Activated CD4-positive, alpha-beta T cell treated with anti-CD3 and anti-CD28 coated beads, Interleukin-2, Interleukin-6, amounts not matched to agents 100 ng/mL and 50 ng/mL, durations not matched to agents 16 hours and 8 hours (primary cell): ENCODE measurements at places on chromosomes 2 and 18.
A peak's percentile ranks its signal among the peaks of the same experiment; 100 is the strongest.

DNA sequence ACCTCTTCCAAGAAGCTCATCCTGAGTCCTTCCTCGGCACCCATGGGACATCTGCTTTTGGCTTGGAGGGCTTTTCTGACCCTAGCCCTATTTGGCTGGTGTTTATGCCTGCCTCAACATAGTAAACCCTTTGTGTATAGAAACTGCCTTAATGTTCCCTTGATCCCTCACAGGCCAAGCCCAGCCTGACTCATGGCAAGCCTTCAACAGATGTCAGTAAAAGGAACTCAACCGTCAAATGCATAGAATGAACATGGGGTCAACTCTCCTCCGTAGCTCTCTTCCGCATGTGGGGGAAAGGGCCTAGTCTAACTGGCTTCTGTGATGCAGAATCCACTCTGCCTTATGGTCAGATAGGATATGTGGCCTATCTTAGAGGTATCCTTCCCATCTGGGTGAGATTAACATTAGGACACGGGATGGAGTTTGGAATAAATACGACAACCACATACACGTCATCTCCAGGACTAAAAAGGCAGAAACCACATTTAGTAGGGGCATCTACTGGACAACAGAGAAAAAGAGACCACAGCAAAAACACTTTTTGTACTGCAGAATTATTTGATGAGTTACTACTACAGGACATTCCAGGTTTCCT is 2.5 kb upstream of the NPAS2 start:
- DNase-seq = no peak

DNA sequence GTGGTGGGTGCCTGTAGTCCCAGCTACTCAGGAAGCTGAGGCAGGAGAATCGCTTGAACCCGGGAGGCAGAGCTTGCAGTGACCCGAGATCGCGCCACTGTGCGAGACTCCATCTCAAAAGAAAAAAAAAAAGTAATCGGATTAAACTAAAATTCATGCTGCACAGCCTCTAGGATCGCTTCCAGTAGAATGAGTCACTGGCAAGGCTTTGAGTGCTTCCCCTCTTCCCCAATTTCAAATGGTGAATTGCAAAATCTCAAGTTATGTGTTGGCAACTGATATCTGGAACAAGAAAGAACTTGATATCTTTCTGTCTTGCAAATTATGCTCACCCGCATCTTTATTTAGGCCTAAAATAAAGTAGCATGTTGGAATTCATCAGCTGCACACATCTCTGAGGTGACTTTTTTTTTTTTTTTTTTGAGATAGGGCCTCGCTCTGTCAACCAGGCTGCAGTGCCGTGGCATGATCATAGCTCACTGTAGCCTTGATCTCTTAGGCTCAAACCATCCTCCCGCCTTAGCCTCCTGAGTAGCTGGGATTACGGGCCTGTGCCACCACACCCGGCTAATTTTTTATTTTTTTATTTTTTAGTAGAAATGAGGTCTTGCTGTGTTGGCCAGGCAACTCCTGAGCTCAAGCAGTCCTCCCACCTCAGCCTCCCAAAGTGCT is 12.7 kb downstream of the TTC39C start:
- no peak for DNase-seq

DNA sequence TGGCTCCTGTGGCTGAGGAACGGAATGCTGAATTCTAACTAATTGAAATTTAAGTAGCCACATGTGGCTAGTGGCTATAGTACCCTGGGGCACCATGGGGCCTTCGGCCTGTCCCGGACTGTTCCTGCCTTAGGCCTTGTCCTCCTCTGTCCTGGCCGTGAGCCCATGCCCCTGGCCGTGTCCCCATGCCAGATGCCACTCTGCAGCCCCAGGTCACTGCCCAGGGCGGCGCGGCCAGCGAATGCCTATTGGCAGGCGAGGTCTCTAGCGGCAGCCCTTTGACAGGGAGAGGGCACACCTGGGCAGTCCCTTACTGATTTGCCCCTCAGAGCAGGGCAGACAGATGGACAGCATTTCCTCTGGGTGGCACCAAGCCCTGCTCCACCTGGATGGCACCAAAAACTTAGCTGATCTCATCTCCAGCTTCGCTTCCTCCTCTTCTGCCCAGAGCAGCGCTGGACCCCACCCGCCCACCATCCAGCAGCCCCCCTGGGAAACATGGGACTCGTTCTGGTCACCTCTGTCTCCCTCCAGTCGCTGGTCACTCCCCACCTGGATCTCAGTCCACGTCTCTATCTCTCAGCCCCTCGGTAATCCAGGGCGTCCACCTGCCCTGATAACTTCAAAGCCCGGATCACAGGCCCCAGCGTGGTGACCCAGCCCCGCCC is 1.1 kb upstream of the DGKD start:
- DNase-seq = no peak

GRCh38 chr2:19127616-19128015 is 230.8 kb downstream of the OSR1 start:
- DNase-seq = no peak

GRCh38 chr2:209830722-209831465 is 59.3 kb downstream of the UNC80 start:
- DNase-seq = no peak

- no peak for DNase-seq
Measured at GRCh38 chr2:216538538-216538937, 39.9 kb downstream of the RPL37A start.

GRCh38 chr2:19806131-19806530 is 95.7 kb downstream of the TTC32 start:
- no peak for DNase-seq

DNA sequence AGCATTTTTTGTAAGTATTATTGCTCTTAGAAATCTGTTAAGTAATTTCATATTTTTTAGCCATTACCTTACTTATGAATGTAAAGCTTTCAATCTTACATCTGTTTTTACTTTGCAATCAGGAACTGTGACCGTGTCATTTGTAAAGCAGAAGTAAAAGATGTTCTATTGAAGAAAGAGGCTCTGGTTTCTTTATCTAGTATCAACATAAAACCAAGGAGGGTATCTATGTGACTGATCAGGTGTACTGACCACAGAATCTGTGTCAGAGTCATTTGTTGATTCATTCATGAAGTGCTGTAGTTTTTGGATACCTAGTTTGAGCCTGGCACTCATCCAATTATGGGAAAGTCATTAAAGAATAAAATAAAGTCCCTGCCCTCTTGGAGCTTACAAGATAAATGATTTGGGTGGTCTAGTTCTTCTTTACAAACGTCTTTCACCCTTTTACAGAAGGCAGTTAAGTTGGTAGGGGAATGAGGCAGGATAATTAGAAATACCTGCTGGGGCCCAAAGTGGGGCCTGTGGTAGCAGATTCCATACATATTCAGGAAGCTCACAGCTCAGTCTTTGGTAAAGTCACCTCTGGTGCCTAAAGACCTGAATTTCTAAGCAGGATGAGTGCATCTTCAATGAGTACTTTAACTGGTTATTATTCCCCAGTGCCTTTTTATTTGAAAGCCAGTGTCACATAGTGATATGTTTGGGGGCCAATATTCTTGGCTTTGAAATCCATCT is 260.6 kb upstream of the NT5C1B start:
- peak; percentile 3 for DNase-seq

DNA sequence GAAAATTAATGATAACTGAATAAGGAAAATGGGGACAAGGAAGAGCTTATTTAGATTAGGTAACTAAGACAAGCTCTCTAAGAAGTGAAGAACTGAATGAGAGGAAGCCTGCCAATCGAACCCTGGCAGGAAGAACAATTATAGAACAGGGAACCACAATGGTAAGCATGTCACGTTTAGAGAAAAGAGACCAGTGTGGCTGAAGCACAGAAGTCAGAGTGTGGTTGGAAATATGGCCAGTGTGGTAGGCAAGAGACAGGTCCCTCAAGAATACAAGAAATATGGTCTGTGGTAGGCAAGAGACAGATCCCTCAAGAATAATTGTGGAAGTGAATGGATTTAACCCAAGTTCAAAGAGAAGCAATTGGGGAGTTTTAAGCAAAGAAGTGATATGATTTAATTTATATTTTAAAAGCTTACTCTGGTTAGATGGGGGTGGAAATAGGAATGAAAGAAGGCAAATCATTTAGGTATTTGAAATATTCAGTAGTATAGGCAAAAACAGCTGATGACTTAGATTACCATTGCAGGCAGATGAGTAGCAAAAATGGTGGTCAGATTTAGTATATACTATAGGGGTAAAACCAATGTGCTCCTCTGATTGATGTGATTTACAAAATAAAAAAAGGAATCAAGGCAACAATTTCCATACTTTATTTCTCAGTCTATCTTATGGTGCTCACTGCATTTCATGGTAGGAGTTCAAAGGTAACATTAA is 38.8 kb upstream of the ERMN start:
- no peak for DNase-seq

- no peak for DNase-seq
Measured at GRCh38 chr2:23687214-23687613, 239.7 kb downstream of the ATAD2B start.

DNA sequence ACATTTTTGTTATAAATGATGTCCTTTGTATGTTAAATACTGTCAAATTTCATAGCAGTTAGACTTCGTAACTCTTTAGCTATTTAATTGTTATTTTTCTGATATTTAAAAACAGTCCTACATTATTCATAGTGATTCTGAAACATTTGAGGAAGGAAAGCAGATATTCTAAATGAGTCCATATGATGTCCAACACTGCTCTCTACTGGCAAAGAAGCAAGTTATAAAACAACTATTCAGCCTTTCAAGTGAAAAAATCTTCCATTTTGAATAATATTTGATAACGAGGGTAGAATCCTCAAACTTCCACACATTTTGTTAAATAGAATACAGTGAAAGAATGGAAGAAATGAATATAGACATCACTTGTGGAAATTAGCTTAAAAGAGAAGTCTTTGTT is 220.8 kb downstream of the GULP1 start:
- peak; percentile 3 for DNase-seq

DNA sequence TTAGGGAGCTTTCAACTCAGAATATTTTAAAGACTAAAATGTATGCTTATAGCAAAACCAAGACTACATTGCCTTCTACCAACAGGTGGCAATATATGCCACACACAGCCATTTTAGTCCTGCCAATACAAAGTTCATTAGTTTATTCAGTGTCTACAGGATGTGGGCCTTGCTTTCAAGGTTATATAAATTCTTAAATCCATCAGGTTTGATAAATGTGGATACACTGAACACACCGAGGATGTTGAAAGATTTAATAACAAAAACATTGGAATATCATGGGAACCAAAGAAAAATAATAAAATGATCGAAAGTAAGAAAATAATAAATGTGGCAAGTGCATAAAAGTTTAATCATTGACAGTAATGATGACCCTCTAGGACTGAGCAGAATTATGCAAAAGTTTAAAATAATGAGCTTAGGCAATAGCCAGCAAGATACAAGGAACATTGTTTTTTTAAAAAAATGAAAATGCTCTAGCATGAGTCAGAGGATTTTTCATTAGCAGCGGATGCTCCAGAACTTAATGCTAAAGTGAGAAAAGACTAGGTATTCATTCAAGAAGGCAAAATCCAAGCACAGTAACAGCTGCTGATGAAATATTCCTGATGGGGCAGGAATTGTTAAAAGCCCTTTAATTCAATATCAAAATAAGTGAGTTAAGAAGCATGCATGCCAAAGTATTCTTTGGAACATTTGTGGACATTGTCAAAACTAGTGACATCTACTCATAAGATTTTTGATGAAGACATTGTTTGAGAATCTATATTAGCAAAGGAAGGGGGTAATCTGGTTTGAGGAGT is 14.2 kb downstream of the SCN9A start:
- peak; percentile 7 for DNase-seq

DNA sequence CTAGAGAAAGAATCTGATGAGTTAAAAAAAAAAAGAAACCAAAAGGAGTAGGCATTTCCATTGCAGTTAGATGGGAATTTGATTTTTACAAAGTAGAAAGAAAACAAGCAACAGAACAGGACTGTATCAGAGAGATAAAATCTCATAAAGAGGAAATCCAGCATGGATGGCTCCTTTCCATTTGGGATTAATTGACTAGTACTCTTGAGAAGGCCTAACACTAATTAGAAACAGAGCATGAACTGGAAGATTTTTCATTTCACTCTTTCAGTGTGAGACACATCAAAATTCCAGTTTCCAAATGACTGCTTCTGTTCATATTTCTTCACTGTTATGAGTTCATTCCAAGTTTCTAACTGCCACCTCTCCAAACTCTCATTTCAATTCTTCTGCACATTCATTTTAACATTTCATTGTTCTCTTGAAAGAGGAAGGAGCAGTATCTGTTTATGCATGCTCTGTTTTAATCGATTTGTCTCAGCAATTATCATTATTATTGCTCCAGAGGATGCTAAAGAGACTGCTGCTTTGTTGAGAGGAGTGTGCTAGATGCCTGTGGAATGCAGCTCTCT is 108.8 kb upstream of the PIEZO2 start:
- peak; percentile 4 for DNase-seq

DNA sequence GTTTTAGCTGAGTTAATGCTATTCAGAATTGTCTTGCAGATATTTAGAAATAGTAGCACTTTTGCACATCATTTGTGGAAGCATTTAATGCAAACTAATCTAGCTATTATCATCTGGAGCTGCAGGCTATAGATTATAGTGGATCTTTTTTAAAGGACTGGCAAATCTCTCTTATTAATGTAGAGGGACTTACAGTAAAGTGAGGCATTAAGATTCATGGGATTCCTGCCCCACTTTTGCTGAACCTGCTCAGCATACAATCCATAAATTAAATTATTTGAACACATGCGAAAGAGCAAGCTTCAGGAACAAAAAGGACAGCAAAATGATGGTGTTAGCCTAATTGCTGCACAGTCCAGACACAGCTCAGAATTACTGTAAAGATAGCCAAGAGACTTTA is 477.7 kb downstream of the DCDC2C start:
- no peak for DNase-seq

GRCh38 chr2:123015186-123015585 is 1009.9 kb upstream of the CNTNAP5 start:
- DNase-seq = no peak

- DNase-seq = no peak
Measured at GRCh38 chr18:51623653-51624052, 426.2 kb upstream of the MEX3C start.

GRCh38 chr2:48198371-48198770 is 292.1 kb upstream of the FBXO11 start:
- no peak for DNase-seq

GRCh38 chr18:10261344-10262276 is 192.8 kb upstream of the APCDD1 start:
- no peak for DNase-seq

GRCh38 chr2:105538840-105539239 is 140.0 kb upstream of the FHL2 start:
- no peak for DNase-seq
